Stimulated activated CD4-positive, alpha-beta T cell treated with anti-CD3 and anti-CD28 coated beads, Interleukin-4, amount 100 ng/mL, for 24 hours (primary cell): ENCODE measurements at places on chromosomes 3 and 15.

GRCh38 chr15:40766194-40766815, 2.4 kb downstream of the GCHFR start:
- no peak for DNase-seq

GRCh38 chr15:73856458-73857192, 16.7 kb upstream of the TBC1D21 start:
- no peak for DNase-seq

DNA sequence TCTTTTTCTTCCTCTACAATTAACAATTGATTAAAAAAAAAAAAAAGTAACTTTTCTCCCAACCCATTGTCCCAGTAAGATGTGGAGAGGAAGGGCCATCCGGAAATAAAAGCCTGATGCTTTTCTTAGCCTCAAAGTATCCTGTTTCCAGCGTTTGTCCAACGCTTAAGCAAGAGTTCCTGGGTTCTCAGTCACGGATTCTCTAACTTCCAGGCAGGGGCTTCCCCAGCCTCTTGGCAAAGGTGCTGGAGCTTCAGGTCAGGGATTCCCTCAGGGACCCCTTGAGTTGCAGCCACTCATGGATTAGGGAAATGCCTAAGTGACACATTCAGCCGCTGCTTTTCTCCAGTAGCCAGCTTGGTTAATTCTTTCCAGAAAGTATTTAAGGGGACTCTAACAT, 22.3 kb upstream of the C2CD4B start:
- DNase-seq, result no peak

- no peak for DNase-seq
These were observed 25.5 kb upstream of the HACD2 start for GRCh38 chr3:123610331-123610730.
